Central memory CD4-positive, alpha-beta T cell (primary cell): ENCODE measurements at places on chromosomes 2 and 18.

GRCh38 chr2:12081481-12082210, 335.2 kb downstream of the LPIN1 start:
- DNase-seq: peak; percentile 60

- DNase-seq: no peak
Observed at GRCh38 chr18:72555101-72555500, 11.0 kb upstream of the CBLN2 start.

DNA sequence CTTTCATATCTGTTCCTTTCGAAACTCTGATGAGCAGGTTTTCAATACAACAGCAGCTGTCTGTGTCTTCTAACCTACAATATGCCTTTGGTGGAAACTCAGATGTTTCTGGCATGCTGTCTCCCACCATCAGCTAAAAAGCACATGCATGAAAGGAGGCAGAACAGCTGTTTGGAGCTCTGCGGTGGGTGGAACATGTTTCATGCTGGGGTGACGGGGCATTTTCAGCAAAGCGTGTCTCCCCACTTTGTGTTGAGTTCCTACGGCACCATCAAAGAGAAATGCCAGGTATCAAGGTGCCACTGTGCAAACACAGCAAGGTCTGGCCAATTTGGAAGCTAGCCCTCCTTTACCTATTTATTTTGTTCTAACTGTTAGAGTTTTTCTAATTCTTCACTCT, 290.1 kb downstream of the CLIP4 start:
- DNase-seq: no peak

- DNase-seq: no peak
Observed at GRCh38 chr2:180128861-180129260, 121.8 kb upstream of the CWC22 start.

- no peak for DNase-seq
Observed at GRCh38 chr2:37895140-37895539, 29.9 kb upstream of the RMDN2 start.

GRCh38 chr2:42169874-42170521, 845 bp downstream of the EML4 start:
- DNase-seq: peak; percentile 23

DNA sequence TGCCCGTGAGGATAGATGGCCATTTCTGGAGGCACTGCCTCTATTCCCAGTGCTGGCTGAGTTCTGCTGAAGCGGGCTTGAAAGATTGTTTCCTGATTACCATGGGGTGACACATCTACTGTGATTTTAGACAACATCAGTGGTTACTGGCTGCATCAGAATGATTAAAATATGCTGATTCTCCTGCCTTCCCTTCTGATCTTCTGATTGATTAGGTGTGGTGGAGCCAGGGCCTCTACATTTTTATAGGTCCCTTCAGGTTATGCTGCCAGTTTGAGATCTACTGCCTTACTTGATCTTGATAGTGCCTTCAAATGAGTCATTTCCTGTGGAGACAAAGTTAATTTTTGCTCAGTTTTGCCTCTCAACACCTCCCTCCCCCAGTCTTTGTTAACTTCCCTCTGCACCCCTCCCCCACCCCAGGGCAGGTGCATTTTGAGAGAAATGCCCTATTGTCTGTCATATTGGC, 31.6 kb upstream of the SNORC start:
- DNase-seq: peak; percentile 38

DNA sequence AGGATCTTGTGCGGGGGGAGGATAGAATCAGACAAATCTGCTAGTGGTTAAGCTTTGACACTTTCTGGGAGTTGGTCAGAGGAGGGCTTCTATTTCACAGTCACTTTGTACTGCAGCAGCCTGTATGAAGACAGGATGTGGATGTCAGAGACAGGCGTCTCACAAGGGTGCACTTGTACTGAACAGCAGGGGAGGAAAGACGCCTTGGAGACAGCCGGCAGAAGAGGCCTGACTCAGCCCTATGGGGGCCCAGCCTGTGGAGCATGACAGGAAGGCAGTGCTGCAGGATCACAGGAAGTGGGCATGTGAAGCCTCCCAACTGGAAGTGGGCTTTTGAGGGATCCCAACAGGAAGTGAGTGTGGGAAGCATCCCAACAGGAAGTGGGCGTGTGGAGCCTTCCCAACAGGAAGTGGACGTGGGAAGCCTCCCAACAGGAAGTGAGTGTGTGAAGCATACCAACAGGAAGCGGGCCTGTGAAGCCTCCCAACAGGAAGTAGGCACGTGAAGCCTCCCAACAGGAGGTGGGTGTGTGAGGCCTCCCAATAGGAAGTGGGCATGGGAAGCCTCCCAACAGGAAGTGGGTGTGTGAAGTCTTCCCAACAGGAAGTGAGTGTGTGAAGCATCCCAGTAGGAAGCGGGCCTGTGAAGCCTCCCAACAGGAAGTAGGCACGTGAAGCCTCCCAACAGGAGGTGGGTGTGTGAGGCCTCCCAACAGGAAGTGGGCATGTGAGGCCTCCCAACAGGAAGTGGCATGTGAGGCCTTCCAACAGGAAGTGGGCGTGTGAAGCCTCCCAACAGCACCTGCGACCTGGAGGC, 212.3 kb downstream of the SNTG2 start:
- DNase-seq: peak; percentile 9

- no peak for DNase-seq
Observed at GRCh38 chr2:36060133-36060532, 295.4 kb upstream of the CRIM1 start.

- no peak for DNase-seq
Observed at GRCh38 chr2:134175834-134176233, 78.0 kb upstream of the MGAT5 start.

- no peak for DNase-seq
Observed at GRCh38 chr2:37667704-37668103, 3.7 kb downstream of the CDC42EP3 start.

- DNase-seq: no peak
Observed at GRCh38 chr2:216349366-216349765, 22.9 kb downstream of the MARCHF4 start.

GRCh38 chr2:12928197-12928774, 211.6 kb downstream of the TRIB2 start:
- no peak for DNase-seq

DNA sequence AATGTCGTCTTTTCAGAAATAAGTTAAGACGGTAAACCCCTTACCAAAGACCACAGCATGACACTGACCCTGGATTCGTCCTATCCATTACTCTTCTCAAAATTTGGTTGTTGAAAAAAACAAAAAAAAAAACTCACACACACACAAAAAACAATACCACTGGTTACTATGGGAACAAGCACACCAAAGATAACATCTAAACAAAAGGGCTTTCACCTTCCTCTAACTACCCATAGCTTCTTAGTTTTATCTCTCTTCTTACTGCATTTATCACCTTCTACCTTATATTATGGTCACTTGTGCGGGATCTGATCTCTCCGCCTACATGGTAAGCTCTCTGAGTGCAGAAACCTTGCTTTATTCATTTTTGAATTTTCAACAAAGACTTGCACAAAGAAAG, 192.7 kb downstream of the STK39 start:
- peak; percentile 1 for DNase-seq

- no peak for DNase-seq
Observed at GRCh38 chr18:74791501-74792194, 194.0 kb downstream of the ZNF407 start.

GRCh38 chr2:62554440-62554839, 48.4 kb upstream of the TMEM17 start:
- no peak for DNase-seq

GRCh38 chr2:207279520-207279919, 113.8 kb upstream of the KLF7 start:
- no peak for DNase-seq

DNA sequence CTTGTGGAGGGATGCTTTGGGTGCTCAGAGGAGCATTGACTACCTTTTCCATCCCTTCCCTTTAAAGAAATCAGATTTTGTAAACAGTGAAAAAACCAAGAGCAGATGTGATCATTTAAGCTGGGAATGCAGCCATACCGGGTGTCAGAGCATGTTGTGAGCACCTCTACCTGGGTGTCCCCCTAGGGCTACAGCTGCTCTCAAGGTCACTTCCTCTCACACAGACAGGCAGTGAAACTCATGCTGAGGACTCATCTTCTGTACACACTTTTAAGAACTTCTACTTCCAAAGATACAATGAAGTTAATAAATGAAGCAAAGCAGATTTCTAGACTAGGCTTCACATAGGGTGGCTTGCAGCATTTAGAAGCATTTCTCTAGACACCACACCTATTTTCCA, 48.4 kb upstream of the FRZB start:
- no peak for DNase-seq

GRCh38 chr2:126620302-126620701, 35.7 kb upstream of the GYPC start:
- no peak for DNase-seq

- DNase-seq: no peak
Observed at GRCh38 chr2:47012189-47012588, 96.6 kb upstream of the MCFD2 start.

- DNase-seq: no peak
Observed at GRCh38 chr2:60000686-60001085, 552.8 kb downstream of the BCL11A start.

GRCh38 chr2:239353692-239354091, 47.1 kb downstream of the HDAC4 start:
- no peak for DNase-seq

GRCh38 chr18:37754141-37754540, 188.5 kb upstream of the CELF4 start:
- no peak for DNase-seq

GRCh38 chr2:71833855-71834560, 313.7 kb downstream of the CYP26B1 start:
- no peak for DNase-seq

- DNase-seq: no peak
Observed at GRCh38 chr2:48799601-48800000, 44.1 kb upstream of the LHCGR start.

- no peak for DNase-seq
Observed at GRCh38 chr2:187129868-187130267, 280.9 kb upstream of the ZSWIM2 start.

- no peak for DNase-seq
Observed at GRCh38 chr18:47968006-47968676, 37.7 kb upstream of the SMAD2 start.

GRCh38 chr18:48003426-48004349, 73.2 kb upstream of the SMAD2 start:
- DNase-seq: no peak

DNA sequence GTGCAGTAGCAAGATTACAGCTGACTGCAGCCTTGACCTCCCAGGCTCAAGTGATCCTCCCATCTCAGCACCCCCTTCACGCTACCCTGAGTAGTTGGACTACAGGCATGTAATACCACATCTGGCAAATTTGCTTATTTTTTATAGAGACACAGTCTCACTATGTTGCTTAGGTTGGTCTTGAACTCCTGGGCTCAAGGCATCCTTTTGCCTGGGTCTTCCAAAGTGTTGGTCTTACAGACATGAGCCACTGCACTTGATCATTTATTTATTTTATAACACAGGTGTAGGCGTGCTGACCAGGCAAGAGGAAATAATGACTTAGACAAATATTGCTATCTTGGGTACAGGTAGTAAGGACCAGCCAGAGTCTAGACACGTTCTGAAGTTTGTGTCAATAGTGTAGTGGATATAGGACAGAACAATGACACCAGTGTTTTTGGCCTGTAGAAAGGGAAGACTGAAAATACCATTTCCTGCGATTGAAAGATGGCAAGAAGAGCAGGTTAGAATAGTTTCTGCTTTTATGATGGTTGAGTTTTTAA, 71.0 kb upstream of the THUMPD2 start:
- DNase-seq: no peak

DNA sequence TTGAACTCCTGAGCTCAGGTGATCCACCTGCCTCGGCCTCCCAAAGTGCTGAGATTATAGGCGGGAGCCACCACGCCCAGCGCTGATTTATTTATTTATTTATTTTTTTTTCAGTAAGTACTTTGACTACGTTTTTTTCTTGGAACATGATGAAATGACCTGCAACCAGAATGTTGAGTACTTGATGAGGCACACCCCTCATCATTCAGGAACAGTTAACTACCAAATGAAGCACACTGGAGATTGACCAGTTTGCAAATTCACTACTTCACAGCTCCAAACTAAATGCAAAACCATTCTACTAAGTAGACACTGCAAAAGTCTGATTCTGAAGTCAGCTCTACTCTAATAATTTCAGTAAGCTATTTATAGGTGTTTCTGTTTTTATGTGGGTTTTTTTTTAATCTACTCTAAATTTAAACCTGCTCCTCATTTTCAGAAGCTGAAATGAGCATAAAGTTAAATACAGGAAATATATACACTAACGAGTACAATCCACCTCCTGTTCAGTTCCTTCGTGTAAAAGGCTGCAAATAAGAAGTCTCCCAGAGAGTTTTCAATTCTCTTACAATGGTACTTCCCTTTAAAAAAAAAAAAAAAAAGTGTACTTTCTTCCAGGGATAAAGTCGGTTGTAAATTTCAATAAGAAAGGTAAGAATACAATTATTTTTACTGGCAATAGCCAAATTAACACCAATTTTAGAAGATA, 1.4 kb downstream of the GFPT1 start:
- DNase-seq: no peak

GRCh38 chr2:48170281-48170680, 264.0 kb upstream of the FBXO11 start:
- DNase-seq: no peak

- DNase-seq: no peak
Observed at GRCh38 chr2:42068571-42069178, 20.9 kb downstream of the PKDCC start.

DNA sequence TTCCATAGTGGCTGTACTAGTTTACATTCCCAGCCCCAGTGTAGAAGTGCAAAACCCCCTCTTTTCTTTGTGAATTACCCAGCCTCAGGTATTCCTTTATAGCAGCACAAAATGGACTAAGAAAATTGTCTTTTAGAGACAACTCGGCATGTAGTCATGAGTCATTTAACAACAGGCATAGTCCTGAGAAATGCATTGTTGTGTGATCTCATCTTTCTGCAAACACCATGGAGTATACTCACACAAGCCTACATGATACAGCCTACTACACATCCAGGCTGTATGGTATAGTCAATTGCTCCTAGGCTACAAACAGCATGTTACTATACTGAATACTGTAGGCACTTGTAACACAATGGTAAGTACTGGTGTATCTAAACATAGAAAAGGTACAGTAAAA, 44.4 kb upstream of the MBP start:
- DNase-seq: no peak

GRCh38 chr2:1593371-1594122, 150.8 kb downstream of the PXDN start:
- no peak for DNase-seq

- DNase-seq: no peak
Observed at GRCh38 chr18:10771053-10771709, 245.4 kb downstream of the NAPG start.

DNA sequence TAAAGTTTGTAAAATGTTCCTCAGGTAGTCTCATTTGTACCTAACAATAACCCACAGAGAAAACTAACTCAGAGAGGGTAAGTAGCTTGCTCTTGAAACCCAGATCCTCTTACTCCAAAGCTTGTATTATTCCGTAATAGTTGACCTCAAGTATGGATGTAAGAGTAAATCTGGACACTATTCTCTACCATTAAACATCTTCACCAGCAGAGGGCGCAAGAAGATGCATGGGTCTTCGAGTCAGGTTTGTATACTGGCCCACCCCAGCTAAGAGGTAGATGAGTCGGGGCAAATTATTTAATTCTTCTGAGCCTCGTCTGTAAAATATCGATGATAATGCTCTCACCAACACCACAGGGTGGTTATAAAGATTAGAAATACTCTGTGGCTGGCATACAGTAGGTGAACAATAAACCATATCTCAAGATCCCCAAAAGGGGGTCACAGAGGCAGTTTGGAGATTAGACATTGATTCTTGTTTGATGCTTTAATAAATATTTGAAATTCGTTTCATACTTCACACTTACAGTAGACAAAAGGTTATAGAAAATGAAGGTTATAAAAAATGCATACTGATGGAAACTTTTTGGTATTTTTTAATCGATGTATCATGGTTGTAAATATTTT, 3.5 kb upstream of the CABLES1 start:
- DNase-seq: peak; percentile 49
